Left renal pelvis (tissue), 4 donors: ENCODE measurements at places on chromosomes 6 and 20. TPM values are rescaled to one million over a fixed set of nuclear protein-coding genes. Genes with fewer than 3 reads are reported as not detected.
A peak's percentile ranks its signal among the peaks of the same experiment; 100 is the strongest.

DNA sequence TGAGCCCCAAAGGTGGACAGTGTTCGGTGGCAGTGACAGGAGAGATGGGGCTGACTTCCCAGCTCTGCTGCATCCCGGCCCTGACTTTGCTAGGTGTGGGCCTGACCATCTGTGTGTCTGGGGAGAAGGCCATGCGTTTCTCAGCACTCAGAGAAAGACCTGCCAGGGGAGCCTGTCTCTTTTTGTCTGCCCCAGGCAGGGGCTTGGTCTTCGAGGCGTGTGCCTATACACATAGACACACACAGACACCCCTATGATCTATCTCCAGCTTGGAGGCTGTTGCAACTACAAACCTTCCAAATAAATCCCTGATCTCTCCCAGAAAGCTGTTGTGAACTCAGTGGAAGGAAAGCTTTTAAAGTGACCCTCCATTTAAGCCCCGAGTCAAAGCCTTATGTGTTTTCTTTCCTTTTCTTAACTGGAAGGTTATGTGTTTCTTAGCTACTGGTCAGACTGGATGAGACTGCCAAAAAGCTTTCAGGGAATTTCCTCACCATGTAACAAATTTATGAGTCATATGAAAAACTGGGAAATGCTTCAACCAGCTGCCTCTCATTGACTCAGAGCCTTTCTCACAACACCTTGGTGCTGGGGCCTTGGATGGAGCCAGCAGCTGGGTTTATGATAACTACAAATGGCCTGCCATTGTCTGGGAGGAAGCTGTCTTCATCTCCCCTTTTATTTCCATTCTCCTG, 102.6 kb downstream of the CDC5L start:
- no peak for DNase-seq

DNA sequence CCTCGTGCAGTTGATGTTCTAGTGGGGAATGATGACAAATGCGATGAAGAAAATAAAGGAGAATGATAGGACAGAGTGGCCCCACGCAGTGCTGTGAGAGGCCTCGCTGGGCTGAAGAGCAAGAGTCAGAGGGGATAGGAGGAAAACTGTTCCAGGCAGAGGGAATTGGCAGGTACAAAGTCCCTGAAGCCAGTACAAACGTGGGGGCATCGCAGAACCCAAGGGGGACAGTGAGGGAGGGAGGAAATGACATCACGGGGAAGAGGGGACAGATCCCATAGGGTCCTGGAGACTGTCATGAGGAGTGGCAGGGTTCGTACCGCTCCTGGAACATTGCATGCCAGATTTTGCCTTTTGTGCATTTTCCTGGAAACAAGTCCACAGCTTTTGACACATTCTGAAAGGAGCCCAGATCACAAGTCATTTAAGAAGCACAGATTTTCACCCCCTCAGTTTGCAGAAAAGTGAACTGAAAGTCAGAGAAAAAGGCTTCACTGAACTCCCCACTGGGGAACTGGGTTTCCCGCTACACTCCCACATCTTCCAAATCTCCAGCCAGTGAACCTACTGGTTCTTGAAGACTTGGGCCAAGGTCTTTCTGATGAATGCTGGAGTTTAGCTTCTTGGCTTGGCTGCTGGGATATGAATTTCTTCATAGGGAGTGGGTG, 77.0 kb downstream of the SULF2 start:
- DNase-seq, result no peak

- no peak for DNase-seq
These were observed 122.8 kb downstream of the SYCP2 start for GRCh38 chr20:59810449-59811187.

DNA sequence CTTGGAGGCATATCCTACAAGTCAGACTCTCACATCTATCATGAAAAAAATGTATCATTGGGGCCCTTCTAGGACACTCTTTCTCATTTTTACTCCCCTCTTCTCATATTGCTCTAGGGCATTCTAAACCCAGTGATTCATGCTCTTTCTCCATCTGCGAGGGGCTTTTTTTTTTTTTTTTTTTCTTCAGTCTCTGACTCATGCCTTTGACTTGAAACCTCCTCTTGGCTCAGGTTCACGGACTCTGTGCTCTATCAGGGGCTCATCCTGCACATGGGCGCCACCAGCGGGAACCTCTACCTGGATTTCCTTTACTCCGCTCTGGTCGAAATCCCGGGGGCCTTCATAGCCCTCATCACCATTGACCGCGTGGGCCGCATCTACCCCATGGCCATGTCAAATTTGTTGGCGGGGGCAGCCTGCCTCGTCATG, 17.8 kb downstream of the SLC22A1 start:
- no peak for DNase-seq

Gene PPP1R3G
- polyA plus RNA-seq, result 2.2 TPM

Gene TPD52L1
- polyA plus RNA-seq, result 87.3 TPM

GRCh38 chr6:118456982-118457381, 91.1 kb upstream of the PLN start:
- no peak for DNase-seq

Gene EDN1
- 1.9 TPM for polyA plus RNA-seq

- no peak for DNase-seq
These were observed 237.1 kb upstream of the MOCS1 start for GRCh38 chr6:40171343-40171742.

DNA sequence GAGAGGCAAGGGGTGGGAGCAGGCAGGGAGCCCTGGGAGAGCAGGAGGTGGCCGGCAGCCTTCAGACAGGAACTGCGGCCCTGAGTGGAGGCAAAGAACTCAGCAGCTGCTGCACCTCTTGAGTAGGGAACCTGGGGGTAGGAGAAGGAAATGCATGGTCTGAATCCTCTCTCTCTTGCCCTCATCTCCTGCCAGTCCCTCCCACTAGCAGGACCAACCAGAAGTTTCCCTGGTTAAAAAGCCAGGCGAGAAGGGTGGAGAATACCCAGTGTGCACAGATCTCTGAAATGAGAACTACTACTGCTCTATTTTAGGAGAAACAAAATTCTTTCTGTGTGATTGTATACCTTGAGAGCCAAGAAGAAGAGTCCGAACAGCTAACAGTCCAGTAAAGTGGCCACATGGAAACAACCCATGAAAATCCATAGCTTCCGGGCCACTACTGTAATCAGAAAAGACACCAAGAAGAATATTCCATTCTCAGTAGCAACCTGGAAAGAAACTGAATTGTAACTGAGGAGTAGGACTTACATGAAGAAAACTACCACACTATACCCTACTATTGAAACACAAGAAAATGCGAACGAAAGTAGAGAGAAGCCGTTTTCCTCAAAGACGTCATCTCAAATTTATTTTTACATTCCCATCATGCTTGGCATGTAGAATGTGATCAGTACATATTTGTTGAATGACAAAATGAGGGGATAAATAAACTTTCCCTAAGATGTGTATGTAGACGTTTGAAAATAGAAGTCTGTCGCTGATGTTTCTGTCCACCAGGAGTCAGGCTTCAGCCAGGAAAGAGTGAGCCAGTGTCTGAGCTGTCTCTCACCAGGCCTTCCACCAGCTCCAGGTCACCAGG, 25.6 kb downstream of the WRNIP1 start:
- no peak for DNase-seq

GRCh38 chr20:46663531-46663930, 12.3 kb upstream of the SLC13A3 start:
- DNase-seq, result no peak

Gene CBFA2T2
- 21.5 TPM for polyA plus RNA-seq

Gene TGM3
- 0.62 TPM for polyA plus RNA-seq

GRCh38 chr6:161414707-161415106, 140.8 kb upstream of the AGPAT4 start:
- no peak for DNase-seq

- no peak for DNase-seq
These were observed 470 bp downstream of the AGER start for GRCh38 chr6:32183483-32184083.

GRCh38 chr20:10322073-10323012, 103.7 kb downstream of the SNAP25 start:
- no peak for DNase-seq

Gene EYS
- 0.78 TPM for polyA plus RNA-seq

- DNase-seq, result no peak
These were observed 202.2 kb downstream of the ATXN1 start for GRCh38 chr6:16559071-16559470.

DNA sequence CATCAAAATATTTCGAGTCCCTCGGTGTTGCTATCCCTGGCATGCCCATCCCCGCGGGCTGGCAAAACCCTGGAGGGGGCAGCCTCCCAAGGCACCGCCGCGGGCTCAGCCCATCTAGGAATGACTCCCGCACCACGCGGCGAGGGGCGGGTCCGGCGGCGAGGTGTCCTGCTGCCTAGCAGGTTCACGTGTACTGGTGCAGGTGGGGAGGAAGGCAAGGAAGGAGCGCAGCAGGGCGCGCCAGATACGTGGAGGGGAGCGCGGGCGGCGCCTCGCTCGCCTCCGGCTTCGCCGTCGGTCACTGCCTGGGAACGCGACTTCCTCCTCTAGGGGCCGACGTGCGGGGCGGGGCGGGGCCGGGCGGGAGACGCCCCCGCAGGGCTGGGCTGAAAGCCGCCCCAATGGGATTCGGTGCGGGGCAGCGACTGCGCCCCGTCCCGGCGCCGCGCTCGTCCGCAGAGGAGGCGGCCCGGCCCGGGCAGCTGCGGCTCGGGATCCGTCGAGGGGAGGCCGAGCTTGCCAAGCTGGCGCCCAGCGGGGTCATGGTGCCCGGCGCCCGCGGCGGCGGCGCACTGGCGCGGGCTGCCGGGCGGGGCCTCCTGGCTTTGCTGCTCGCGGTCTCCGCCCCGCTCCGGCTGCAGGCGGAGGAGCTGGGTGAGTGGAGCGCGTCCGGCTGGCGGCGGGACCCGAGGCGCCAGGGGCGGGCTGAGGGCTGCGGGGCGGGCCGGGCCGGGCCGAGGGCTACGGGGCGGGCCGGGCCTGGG, at the start of gene DCBLD1:
DCBLD1 (plus strand) TSS at position 435 of the 764 bp plus-strand sequence; CDS start at position 543, 108 bp downstream.
- peak; percentile 50 for DNase-seq

DNA sequence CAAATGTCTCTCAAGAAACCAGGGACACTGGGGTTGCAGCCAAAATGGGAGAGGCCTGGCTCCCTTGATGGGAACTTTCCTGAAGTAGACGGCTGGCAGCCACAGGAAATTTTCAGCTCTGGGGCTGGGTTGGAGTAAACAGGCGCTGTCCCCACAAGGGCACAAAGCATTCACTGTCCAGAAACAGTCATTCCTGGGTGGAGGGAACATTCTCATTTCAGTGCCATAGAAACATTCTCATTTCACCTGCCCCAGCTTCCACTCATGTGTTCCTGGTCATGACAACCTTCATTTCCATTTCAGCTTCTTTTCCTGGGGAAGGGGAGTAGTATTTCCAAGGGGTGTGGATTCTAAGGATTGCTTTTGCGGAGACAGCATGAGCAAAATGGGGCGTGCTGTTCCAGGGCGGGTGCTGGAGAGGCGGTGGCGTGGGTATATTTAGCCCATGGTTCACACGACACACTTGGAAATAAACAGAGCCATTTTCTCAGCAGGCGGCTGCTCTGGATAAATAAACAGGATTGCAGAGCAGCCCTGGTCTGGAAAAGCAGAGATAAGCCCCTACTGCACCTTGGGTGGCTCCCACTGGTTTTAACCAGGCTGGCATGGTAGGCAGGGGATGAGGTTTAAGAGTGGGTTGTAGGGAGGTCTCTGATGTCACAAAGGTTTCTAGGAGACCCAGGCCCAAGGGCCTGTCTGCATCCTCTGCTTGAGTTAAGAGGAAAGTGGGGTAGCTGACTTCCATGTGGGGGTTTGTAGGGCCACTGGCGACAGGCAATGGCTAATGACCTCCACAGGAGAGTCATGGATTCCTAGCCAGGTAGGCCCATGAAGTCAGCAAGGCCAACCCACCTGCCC, 32.9 kb downstream of the COX4I2 start:
- no peak for DNase-seq

Gene CDSN
- polyA plus RNA-seq, result not detected

GRCh38 chr6:167766986-167767714, 59.6 kb upstream of the AFDN start:
- no peak for DNase-seq

DNA sequence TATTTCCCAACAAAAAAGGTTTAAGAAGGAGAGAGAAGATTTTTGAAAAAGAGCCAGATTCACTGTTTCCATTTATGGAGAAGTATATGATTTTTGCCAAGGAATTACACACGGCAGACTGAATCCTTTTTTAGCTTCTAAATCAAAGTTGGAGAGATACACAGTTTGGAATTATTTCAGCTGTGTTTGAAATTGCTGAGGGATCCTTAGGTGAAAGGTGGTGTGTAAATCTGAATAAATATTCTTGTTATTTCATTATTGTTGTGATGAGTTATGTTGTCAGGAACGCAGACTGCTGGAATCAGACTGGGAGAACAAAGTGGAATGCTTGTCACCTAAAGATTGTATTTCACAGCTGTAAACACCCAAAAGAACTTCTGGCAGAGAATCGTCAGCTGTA, 168.5 kb upstream of the AKIRIN2 start:
- DNase-seq, result peak; percentile 21

Gene OR2H2
- 0.16 TPM for polyA plus RNA-seq

DNA sequence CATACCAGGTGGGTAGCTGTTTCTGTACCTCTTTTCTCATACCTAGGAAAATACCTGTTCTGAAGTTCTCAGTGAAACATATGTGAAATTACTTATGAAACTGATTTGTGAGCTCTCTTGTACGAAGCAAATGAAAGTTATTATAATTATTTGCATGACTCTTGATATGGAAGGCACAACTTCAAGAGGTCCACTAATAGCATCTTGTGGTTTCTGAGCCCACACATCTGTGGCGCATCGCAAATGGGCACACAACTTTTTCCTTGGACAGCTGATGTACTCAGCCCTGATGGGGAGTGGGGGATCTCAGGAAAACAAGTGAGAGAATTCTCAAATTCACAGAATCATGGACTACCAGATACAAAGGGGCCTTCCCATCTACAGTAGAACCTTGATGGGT, 432.3 kb downstream of the CD83 start:
- no peak for DNase-seq
